Cerebellar nuclear complex (tissue), 1 donor: ENCODE measurements at places on chromosomes 5 and 9.

DNA sequence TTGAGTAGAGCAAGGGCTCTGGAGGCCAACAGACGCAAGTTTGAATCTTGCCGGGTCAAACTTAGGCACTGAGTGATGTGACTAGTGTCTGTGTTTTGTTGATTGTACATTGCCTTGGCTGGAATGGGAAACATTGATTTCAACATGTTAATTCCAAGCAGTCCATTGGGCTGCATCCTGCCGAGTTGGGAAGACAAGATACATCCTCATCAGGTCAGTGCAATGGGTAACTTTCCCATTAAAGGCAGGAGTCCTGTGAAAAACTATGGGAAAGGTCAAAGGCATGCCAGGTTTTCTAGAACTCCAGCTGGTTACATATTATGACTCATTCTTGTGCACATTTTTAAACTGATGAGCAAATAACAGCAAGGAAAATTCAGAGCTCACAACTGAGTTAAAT lies 126.5 kb upstream of the ABCA1 start:
- DNase-seq = no peak

GRCh38 chr9:108033976-108034964 lies 544.7 kb upstream of the KLF4 start:
- no peak for DNase-seq

DNA sequence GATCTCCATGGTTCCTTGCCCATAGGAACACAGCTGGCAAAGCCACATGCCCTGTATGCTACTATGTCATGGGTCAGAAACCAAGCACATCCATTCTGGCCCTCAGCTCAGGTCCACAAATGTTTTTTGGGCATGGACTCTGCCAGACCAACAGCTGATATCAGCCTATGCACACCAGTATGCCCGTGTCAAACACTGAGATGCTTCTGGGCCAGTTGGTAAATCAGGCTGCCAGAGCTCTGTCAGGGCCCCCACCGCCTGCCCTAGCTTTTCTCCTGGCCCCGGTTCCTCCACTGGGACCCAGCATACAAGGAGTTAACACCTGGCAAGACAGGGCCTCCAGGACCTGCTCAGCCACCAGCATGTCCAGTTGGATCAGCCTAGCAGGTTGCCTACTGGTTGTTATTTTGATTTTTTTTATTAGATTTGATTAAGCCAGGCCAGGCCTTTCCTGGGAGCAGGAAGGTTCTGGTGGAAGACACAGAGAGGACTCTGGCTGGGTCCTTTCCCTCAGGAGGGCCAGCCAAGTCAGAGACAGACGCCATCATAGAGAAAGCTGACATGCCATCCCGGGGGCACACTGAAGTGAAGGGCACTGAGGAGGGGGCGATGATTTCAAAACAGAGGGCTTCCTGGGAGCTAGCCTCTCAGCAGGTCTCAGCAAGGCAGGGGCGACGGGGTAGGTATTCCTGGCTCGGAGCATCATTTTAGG lies 65.8 kb downstream of the TSTD2 start:
- peak; percentile 49 for DNase-seq

- no peak for DNase-seq
Observed at GRCh38 chr5:160474084-160474483, 52.4 kb downstream of the PTTG1 start.

- DNase-seq = no peak
Observed at GRCh38 chr9:81581986-81582385, 107.4 kb downstream of the TLE1 start.

DNA sequence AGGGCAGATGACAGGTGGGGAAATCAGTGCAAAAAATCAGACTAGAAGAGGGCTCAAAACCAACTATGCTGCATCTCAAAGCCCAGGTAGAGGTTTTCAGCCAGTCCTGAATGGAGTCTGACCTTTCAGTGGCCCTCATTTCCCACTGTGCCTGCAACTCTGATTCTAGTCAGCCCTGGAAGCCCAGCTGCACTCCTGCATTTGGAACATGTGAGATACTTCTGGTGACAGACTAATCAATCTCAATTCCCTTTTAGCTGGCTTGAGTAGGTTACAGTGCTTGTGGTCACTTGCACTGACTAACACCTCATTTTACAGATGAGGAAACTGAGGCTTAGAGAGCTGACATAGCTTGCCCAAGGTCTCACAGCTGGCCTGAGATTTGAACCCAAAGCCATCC lies 7.9 kb upstream of the ACSL6 start:
- no peak for DNase-seq

- DNase-seq = no peak
Observed at GRCh38 chr9:123620239-123620638, 264.2 kb downstream of the CRB2 start.

DNA sequence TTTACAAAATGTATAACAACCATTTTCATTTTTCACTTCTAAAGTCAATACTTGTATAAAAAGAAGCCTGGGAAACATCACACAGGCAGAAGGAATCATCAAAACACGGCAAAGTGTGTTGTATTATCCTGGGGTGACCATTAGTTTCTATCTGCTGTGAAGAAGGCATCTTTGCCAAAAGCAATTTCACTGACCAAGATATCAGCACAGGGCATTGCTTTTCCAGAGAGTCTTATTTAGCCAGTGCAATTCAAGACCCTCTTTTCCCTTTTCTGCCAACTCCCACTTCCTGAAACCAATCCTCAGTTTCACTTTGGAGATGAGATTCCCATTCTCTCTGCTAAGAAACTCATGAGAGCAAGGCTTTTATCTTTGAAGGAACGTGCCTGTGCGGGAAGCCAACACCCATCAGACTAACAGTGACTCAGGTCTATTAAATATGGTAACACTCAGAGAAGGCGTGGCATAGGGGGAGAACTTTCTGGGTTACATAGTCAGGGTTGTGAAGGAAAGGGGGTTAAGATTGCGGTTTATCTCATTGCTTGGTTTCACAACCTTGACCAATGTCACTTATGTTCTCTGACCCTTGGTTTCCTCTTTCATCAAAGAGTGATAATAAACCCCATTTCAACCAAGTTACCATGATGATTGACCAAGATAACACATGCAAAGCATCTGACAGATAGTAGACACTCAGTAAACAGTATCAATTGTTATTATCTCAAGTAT lies 666.9 kb upstream of the KLF4 start:
- no peak for DNase-seq
